ENCODE measurements at places on chromosomes 11 and 22.

- DNase-seq = no peak
These were observed 82.8 kb upstream of the VSTM5 start for GRCh38 chr11:93933230-93933629.

DNA sequence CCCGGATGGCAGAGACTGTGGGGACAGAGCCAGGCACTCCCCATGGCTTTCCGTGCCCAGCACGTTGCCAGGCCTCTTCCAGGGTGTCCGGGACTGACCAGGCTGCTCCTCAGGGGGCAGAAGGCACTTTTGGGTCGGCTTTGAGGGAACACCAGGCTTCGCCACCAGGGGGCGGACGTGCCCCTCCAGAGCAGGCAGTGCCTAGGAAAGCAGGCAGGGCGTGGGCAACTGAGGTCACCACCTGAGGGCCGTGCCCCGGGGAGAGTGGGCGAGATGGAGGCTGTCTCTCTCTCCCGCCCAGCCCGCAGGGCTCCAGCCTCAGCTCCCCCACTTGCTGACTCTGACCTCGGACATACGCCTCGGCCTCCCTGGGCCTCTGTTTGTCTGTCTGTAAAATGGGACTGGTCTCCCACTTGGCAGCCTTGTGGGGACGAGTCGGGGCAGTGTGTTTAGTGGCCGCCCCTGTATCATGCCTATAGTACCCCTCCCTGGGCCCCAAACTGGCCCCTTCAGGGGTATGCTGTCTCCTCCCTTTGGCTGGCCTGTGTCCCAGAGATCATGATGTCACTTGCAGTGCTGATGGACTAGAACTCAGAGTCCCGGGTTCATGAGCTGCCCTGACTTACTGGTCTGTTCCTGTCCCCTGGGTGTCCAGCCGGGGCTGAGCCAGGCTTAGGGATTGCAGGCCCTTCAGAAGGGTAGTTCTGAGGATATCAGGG, 4.4 kb upstream of the PRR5 start:
- no peak for DNase-seq

GRCh38 chr11:26377619-26378018, 45.7 kb downstream of the ANO3 start:
- no peak for DNase-seq

- no peak for DNase-seq
These were observed 1.0 kb upstream of the ADSL start for GRCh38 chr22:40345271-40345670.

DNA sequence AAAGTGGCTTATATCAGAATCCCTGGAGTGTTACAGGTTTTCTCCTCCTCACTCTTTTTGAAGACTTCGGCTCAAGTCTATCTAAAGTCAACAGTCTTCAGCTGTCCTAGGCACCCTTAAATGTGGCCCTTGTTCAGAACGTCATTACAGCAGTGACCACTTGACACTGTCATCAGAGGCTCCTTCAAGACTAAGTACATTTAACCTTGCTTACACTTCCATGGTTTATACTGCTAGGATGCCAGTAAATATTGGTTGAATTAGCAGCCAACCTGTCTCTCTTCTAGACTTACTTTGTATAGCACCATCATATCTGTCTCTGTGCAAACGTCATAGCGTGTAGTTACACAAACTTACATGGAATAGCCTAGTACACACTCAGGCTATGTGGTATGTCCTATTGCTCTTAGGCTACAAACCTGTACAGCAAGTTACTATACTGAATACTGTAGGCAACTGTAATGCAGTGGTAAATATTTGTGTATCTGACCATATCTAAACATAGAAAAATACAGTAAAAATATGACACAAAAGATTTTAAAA, 13.3 kb upstream of the C11orf91 start:
- no peak for DNase-seq

DNA sequence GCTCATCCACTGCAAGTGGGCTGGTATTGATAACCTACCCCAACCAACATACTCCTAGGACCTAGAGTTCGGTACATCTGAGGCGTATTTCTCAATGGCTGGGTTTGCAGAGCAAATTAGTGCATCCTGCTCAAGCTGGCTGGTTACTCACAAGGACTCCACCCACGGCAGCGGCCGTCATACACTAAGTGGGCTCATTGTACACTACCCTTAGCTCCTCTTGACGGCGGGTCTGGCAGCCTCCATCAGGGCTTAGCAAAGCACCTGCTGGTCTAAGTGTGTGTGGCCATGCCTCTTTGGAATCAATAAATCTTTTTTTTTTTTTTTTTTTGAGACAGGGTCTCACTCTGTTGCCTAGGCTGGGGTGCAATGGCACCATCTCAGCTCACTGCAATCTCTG, 20.2 kb upstream of the KCNJ11 start:
- no peak for DNase-seq

- DNase-seq = no peak
These were observed 284.0 kb downstream of the LRRC4C start for GRCh38 chr11:41175304-41175972.

GRCh38 chr11:40190294-40190693, 1269.2 kb downstream of the LRRC4C start:
- DNase-seq = no peak

- no peak for DNase-seq
These were observed 16.2 kb downstream of the SLC37A2 start for GRCh38 chr11:125079151-125079877.

- DNase-seq = no peak
These were observed 55.3 kb downstream of the HIRA start for GRCh38 chr22:19376247-19376646.

- DNase-seq = no peak
These were observed 22.6 kb upstream of the PKNOX2 start for GRCh38 chr11:125141686-125142535.

GRCh38 chr11:62128835-62129234, 5.0 kb downstream of the INCENP start:
- DNase-seq = no peak

All from fibroblast of skin of left biceps (primary cell).